ENCODE measurements at places on chromosomes 6 and 20. TPM values are rescaled to one million over a fixed set of nuclear protein-coding genes. Genes with fewer than 3 reads are reported as not detected.

Gene ETV7
- total RNA-seq = 0.18 TPM

- no peaks in the 10 kb centered on the region for H3K4me1 ChIP-seq
- H3K27me3 ChIP-seq = no peaks in the 10 kb centered on the region
- no peak overlapping the region for H3K27ac ChIP-seq
- no peak for DNase-seq
- H3K4me3 ChIP-seq = no peak overlapping the region
Measured at GRCh38 chr20:42981253-42981652, 208.5 kb downstream of the PTPRT start.

Gene NXT1
- 25.5 TPM for total RNA-seq

DNA sequence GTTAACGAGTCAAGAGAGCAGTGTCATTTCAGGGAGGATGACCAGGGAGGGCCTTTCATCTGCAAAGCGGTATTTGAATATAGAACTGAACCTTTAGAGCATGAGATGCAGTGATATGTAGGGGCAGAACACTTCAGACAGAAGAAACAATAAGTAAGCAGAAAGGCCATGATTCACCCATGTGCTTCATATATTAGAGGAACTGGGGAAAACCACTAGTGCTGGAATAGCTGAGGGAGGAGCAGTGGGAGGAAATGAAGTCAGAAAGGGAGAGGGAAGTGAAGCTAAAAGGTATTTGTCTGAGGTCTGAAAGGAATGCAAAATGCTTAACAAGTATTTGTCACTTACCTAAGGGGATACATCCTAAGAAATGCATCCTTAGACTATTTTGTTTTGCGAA lies 391.2 kb downstream of the ADGRB3 start:
- DNase-seq = peak; percentile 15
- no peaks in the 10 kb centered on the region for H3K4me1 ChIP-seq
- no peaks in the 10 kb centered on the region for H3K36me3 ChIP-seq
- H3K27me3 ChIP-seq = no peaks in the 10 kb centered on the region
- H3K4me3 ChIP-seq = no peak overlapping the region
- H3K27ac ChIP-seq = no peak overlapping the region

Gene RFX6
- not detected for total RNA-seq

DNA sequence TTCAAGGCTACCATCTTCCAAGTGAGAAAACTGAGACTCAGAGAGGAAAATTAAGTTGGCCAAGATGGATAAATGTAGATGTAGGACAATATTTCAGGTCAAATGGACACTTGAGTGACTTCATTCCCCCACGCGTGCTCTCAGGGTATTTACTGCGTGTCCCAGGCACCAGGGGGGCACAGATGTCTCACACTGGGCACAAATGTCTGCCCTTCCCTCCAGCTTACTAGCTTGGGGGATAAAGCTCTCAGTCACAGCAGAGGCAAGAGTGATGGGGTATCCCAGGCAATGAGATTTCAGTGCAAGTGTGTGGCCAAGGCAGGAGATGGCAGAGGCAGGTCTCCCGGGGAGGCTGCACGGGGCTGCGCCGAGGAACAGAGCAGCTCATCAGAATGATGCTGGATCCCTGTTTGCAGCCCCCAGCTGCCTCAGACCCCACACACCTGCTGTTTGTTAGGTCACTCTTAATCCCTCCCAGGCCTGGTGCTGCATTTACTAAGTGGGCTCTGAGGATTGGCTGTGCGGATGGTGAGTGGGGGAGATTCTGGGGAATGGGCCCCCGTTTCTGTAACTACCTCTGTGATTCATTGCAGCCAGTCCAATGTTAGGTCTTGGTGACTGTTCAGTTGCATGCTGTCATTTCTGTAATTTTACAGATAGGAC lies 44.1 kb downstream of the PTK7 start:
- H3K36me3 ChIP-seq = no peaks in the 10 kb centered on the region
- no peaks in the 10 kb centered on the region for H3K27me3 ChIP-seq
- H3K4me1 ChIP-seq = peaks cover 65% of the 10 kb centered on the region
- H3K4me3 ChIP-seq = no peak overlapping the region
- H3K27ac ChIP-seq = peak overlapping the region; percentile 47
- DNase-seq = no peak

GRCh38 chr6:130583268-130583667 lies 217.5 kb downstream of the TMEM200A start:
- no peaks in the 10 kb centered on the region for H3K4me1 ChIP-seq
- H3K4me3 ChIP-seq = no peak overlapping the region
- no peak for DNase-seq

DNA sequence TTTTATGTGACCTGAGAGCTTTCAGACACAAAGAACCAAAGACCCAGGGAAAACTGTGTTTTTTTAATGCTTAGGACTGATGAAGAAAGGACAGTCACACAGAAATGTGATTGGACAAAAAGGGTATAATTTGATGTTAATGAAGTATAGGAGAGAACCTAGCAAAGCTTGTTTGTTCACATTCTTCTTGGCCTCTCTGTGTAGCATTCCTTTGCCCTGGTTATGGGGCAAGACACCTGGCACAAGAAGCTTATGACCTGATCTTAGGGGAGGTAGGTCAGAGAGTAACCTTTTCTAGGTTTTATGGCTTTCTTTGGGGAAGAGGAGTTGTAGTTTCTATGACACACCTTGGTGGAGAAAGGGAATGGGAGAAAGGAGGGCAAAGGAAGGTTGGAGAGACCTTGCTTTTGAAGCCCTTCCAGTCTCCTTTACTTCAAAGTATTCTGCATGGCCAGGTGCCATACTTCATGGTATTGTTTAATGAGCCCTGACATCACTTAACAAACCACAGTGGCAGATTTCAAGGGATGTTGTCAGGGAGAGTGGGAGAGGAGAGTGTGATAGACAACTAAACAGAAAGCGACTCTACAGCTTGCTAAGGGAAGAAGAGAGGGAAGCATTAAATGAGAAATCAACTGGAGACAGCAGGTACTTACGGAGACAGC lies 701.8 kb upstream of the FLRT3 start:
- no peak for DNase-seq
- H3K27me3 ChIP-seq = no peaks in the 10 kb centered on the region
- H3K36me3 ChIP-seq = no peaks in the 10 kb centered on the region
- H3K4me1 ChIP-seq = no peaks in the 10 kb centered on the region

DNA sequence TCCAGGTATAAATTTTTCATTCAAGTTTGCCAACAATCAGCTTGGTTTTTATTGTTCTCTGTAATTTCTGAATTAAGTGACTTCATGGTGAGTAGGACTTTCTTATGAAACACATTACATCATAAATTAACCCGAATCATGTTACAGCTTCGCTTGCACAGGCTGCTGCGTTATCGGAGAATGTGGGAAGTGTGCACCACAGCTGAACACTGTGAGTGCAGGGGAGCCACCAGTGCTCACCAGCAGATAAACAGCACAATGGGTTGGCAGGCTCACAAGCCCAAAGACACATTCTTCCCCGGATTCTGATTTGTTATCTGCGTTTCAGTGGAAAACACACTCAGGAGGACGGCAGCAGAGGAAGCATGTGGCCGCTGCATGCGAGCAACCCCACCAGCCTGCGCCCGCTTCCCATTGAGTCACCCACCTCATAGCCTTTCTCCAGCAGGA lies 121.1 kb downstream of the GMDS start:
- H3K36me3 ChIP-seq = no peaks in the 10 kb centered on the region
- H3K27ac ChIP-seq = no peak overlapping the region
- DNase-seq = peak; percentile 71
- no peak overlapping the region for H3K4me3 ChIP-seq
- peaks cover 3% of the 10 kb centered on the region for H3K4me1 ChIP-seq

- peaks cover 45% of the 10 kb centered on the region for H3K27me3 ChIP-seq
- H3K36me3 ChIP-seq = no peaks in the 10 kb centered on the region
- DNase-seq = peak; percentile 72
- H3K4me1 ChIP-seq = no peaks in the 10 kb centered on the region
- H3K27ac ChIP-seq = no peak overlapping the region
Measured at GRCh38 chr6:41497994-41498393, 48.2 kb upstream of the FOXP4 start.

DNA sequence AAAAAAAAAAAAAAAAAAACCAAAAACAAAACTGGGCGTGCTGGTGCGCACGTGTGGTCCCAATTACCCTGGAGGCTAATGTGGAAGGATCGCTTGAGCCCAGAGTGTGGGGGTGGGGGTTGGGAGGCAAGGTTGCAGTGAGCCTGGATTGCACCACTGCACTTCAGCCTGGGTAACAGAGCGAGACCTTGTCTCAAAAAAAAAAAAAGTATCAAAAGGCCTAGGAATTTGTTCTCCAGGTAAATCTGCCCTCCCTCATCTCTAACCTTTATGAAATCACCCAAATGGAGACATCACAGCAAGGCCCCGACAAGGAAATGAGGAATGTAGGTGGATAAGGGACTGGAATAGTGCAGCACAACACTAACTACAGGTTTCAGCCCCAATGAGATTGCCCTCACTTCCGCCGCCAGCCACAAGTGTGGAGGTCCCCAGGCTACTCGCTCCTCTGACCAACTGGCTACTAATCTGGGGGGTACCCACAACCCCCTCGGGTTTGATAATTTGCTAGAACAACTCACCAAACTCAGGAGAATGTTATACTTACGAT lies 36.8 kb upstream of the DDR1 start:
- H3K27ac ChIP-seq = no peak overlapping the region
- H3K4me3 ChIP-seq = no peak overlapping the region
- DNase-seq = no peak
- no peaks in the 10 kb centered on the region for H3K36me3 ChIP-seq
- peaks cover 1% of the 10 kb centered on the region for H3K27me3 ChIP-seq

Gene BPIFB2
- not detected for total RNA-seq

Gene HCRTR2
- not detected for total RNA-seq

DNA sequence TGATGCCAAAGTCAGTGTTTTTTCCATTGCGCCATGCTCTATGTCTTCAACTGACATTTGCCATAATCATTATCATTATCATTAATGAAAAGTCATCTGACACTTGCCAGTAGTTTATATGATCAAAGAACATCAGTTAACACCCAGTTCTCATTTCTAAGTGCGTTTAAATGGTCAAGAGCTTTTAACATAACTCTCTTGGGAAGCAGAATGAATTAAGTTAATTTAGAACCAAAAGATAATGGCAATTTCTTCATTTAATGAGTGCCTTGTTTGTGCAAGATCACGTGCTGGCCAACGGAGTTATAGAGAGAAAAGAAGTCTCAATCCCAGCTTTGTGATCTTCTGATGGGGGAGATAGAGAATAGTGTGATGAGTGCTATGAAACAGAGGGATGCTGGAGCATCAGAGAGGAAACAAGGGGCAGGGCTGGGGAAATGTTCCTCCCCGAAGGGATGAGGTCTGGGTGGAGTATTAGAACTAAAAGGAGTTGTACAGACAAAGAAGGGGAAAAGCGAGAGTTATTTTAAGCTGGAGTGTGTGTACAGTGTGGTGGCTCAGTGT lies 20.3 kb downstream of the ANKS1A start:
- no peak overlapping the region for H3K4me3 ChIP-seq
- peaks cover 14% of the 10 kb centered on the region for H3K27me3 ChIP-seq
- H3K36me3 ChIP-seq = no peaks in the 10 kb centered on the region

DNA sequence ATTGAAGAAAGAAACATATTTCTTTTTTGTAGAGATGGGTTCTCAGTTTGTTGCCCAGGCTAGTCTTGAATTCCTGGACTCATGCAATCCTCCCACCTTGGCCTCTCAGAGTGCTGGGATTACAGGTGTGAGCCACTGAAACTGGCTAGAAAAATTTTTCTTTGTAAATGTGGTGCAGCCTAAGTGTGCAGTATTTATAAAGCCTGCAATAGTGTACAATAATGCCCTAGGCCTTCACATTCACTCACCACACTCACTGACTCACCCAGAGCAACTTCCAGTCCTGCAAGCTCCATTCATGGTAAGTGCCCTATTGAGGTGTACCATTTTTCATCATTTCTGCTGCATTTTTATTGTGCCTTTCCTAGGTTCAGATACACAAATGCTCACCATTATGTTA lies 31.4 kb downstream of the NHSL1 start:
- H3K27ac ChIP-seq = no peak overlapping the region
- H3K4me1 ChIP-seq = peaks cover 7% of the 10 kb centered on the region
- H3K4me3 ChIP-seq = no peak overlapping the region
- DNase-seq = peak; percentile 38

Gene CLIC5
- not detected for total RNA-seq

DNA sequence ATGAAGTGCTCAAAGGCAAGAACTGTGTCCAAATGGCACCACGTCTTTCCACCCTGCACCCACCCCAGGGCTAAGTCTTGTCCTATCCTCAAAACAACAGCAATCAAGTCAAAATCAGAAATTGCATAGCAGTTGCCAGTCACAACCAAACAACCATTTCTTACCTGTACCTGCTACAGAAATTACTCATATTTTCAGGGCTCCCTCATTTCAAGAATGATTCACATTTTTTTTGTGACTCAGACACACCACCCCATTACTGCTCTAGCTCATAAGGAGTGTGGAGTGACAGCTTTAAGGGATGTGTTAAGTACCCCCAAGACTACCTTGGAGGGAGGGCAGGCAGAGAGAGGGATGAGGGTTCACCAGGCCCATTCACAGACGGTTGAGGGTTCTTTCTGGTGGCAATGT lies 111.7 kb downstream of the TRERF1 start:
- no peaks in the 10 kb centered on the region for H3K27me3 ChIP-seq
- H3K4me1 ChIP-seq = peaks cover 17% of the 10 kb centered on the region
- DNase-seq = peak; percentile 24

GRCh38 chr6:32167154-32167760 lies 2.9 kb downstream of the EGFL8 start:
- H3K27me3 ChIP-seq = no peaks in the 10 kb centered on the region
- peaks cover 3% of the 10 kb centered on the region for H3K4me1 ChIP-seq
- H3K4me3 ChIP-seq = no peak overlapping the region
- H3K36me3 ChIP-seq = peaks cover 60% of the 10 kb centered on the region
- DNase-seq = no peak

Gene EYA4
- total RNA-seq = 11.9 TPM

DNA sequence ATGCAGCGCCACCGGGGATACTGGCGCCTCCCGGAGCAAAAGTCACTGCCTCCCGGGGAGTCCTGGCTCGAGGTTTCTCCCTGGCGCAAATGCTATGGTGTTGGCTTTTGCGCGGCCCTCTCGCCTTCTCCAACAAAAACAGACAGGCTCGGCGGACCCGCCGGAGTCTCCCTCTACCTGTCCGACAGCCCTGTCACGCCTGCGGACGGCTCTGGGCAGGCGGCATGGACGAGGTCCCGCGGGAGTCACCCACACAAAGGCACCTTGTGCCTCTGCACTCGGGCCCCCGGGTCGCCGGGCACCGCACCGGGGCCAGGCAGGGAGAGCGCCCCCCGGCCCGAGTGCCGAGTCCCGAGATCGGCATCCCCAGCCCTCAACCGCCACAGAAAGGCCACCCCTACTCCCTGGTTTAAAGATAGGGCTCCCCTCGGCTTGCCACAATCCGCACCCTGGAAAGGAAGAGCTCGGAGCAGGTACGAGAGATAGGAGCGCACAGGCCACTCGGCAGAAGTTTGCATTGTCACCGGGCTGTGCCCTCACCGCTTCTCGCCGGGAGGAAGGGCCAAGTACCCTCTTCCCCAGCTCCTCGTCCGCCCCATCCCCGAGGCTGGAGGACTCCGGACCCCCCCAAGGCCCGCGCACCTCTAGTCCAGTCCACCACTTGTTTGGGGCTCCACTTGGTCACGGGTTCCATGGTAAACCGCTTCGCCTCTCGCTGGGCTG lies 903 bp downstream of the CNKSR3 start:
- peak overlapping the region; percentile 88 for H3K4me3 ChIP-seq
- no peaks in the 10 kb centered on the region for H3K27me3 ChIP-seq
- H3K36me3 ChIP-seq = no peaks in the 10 kb centered on the region
- DNase-seq = no peak
- peaks cover 5% of the 10 kb centered on the region for H3K4me1 ChIP-seq
